ENCODE measurements at places on chromosomes 3 and 15.

- DNase-seq, result no peak
These were observed 55.2 kb downstream of the TMOD3 start for GRCh38 chr15:51884517-51885236.

DNA sequence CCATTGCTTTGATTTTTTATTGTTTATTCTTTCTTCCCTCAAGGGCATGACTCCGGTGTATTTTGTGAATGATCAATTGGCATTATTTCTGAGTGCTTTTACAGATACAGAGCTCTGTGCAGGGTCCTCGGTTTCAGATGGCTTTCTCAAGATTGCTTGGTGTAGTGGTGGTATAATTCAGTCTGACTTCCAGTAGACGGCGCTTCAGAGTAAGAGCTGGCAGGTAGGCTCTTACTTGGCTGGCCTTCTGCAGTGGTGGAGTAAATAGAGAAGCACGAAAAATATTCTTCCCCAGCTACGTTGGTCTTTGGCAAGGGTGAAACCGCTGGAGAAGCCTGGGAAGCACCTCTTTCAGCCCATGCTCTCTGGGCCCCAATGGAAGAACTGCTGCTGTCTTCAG lies 723.0 kb upstream of the BCHE start:
- DNase-seq, result no peak

GRCh38 chr3:3101660-3102458 lies 8.3 kb downstream of the IL5RA start:
- no peak for DNase-seq

DNA sequence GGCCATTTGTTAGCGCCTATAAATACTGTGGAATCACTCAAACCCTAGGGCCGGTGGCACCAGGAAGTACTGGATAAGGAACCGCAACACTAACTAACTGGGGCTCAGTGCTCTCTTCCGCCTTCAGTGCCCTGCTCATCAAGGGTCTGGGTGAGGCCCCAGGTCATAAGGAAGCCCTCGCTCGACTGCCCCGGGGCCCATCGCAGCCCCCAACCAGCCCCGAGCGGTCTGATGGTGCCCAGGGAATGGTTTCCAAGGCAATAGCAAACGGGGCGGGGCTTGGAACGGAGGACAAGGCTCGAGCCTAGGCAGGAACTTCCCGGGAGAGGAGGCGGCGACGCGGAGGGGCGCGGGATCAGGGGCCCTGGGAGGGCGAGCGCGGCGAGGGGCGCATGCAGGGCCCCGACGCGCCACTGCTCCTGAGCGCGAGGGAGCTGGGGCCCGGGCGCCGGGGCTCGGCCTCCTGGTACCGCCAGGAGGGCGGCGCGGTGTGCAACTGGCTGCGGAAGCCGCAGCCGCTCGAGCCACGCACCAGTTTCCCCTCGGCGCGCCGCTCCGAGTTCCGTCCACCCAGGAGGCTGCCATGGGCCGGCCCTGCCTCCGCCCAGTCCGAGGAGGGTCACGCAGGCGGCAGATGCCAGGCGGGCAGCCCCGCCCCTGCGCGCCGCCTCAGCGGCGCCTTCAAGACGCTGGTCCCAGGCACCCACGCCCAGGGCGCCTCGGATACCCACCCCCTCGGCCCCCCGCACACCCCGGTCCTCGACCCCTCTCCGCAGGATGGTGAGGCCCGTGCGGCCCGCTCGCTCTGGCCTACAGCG lies at the start of gene TTLL3:
TSS of gene TTLL3 (plus strand) at position 648 of the 818 bp plus-strand sequence. CDS start 400 bp downstream, outside the sequence.
- DNase-seq, result peak; percentile 23

DNA sequence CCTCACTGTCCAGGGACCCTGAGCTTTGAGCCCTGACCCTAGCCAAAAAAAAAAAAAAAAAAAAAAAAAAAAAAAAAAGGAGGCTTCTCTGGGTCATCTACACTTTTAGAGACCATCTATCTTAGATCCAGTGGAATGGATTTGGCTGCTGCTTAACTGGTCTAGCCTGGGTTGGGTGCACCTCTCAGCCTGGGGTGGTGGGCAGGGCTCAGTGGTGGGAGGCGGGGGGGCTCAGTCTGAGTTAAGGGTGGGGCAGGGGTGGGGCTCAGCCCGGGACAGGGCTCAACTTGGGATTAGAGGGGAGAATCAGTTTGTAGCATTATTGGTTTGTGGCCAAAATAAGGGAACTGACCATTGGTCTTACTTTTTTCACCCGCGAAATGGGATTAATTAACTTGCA lies 139.2 kb downstream of the TPRA1 start:
- DNase-seq, result no peak

DNA sequence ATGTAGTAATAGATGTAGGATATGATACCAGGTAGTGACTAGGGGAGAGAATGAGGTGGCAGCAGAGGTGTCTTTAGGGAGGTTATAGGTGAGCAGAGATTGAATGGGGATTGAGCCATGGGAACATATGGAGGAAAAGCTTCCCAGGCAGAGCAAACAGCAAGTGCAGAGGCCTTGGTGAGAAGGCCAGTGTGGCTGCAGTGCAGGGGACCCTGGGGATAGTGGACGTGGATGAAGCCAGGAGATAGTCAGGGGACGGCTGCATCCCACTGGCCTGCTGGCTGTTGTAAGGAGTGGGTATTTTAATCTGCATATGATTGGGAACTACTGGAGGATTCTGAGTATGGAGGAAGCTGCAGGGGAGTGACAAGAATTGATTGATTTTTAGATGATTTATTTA lies 62.7 kb upstream of the TRAK1 start:
- DNase-seq, result no peak

GRCh38 chr15:42491539-42492225 lies 741 bp upstream of the ZNF106 start:
- DNase-seq, result no peak

DNA sequence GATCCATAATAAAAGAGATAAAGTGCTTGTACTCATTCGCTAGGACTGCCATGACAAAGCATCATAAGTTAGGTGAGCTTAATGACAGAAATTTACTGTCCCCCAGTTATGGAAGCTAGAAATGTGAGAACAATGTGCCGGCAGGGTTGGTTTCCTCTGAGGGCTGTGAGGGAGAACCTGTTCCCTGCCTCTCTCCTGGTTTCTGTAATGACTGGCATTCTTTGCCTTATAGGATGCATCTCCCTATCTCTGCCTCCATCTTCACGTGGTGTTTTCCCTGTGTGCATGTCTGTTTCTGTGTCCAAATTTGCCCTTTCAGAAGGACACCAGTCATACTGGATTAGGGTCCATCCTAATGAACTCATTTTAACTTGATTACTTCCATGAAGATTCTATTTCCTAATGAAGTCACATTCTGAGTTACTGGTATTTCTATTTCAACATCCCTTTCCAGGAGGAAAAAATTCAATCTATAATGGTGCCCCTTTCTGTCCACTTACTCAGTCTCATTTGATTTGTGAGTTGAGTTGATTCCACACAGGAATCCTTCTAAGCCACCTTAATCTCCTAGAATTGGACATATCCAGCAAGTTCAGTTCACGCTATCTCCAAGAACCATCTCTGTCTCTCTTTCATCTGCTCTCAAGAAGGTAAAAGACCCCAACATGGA lies 71.2 kb upstream of the LIPC start:
- DNase-seq, result no peak

Data from hematopoietic multipotent progenitor cell treated with erythropoietin and hydrocortisone succinate and interleukin-3 and kit ligand, for 17 days (in vitro differentiated cells).